ENCODE measurements at places on chromosomes 11 and 22.
A peak's percentile ranks its signal among the peaks of the same experiment; 100 is the strongest.

DNA sequence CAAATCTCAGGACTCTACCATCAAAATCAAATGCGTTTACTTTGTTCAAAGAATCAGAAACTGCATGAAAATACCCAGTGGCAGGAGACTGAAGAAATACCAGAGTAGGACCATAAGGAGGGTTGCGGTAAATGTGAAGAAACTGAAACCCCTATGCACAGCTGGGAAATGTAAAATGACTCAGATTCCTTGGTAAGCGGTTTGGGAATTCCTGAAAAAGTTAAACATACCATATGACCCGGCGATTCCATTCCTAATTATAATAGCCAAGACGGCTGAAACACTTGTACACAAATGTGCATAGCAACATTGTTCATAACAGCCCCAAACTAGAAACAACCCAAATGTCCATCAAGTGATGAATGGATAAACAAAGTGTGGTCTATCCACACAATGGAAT, 114.1 kb upstream of the GRAMD1B start:
- H3K36me3 ChIP-seq, result no peaks in the 10 kb centered on the region
- no peak overlapping the region for H3K27ac ChIP-seq
- no peak for DNase-seq
- no peaks in the 10 kb centered on the region for H3K27me3 ChIP-seq

- no peak for DNase-seq
- H3K36me3 ChIP-seq, result no peaks in the 10 kb centered on the region
- H3K27ac ChIP-seq, result no peak overlapping the region
- H3K4me1 ChIP-seq, result no peaks in the 10 kb centered on the region
These were observed 559.1 kb downstream of the FAM181B start for GRCh38 chr11:82174610-82175009.

GRCh38 chr11:94741022-94741679, 27.0 kb upstream of the AMOTL1 start:
- H3K27ac ChIP-seq, result peak overlapping the region; percentile 47
- H3K36me3 ChIP-seq, result no peaks in the 10 kb centered on the region
- H3K4me3 ChIP-seq, result peak overlapping the region; percentile 53
- DNase-seq, result no peak
- peaks cover 12% of the 10 kb centered on the region for H3K4me1 ChIP-seq
- no peaks in the 10 kb centered on the region for H3K27me3 ChIP-seq

DNA sequence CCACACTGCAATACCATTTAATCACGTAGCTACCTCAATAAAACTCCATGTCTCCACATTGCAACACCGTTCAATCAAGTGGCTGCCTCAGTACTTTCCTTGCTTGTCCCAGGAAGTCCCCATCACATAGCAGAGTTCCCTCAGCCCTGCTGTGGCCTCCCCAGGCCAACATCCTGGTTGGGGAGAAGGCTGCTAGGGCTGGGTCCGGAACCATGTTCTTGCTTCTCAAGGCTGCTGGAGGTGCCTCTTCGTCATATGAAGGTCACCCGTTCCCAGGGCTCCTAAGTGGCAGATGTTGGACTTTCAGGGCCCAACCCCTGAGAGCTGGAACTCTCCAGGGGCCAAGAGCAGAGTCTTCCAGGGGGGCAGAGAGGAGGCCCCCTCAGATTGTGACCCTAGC, 3.3 kb downstream of the ART5 start:
- H3K27ac ChIP-seq, result no peak overlapping the region
- DNase-seq, result no peak
- no peaks in the 10 kb centered on the region for H3K36me3 ChIP-seq
- H3K4me1 ChIP-seq, result peaks cover 17% of the 10 kb centered on the region
- H3K4me3 ChIP-seq, result no peak overlapping the region
- no peaks in the 10 kb centered on the region for H3K27me3 ChIP-seq

GRCh38 chr11:11857769-11858168, 16.0 kb downstream of the USP47 start:
- DNase-seq, result no peak
- peaks cover 83% of the 10 kb centered on the region for H3K4me1 ChIP-seq
- no peak overlapping the region for H3K4me3 ChIP-seq
- no peaks in the 10 kb centered on the region for H3K36me3 ChIP-seq
- no peaks in the 10 kb centered on the region for H3K27me3 ChIP-seq

DNA sequence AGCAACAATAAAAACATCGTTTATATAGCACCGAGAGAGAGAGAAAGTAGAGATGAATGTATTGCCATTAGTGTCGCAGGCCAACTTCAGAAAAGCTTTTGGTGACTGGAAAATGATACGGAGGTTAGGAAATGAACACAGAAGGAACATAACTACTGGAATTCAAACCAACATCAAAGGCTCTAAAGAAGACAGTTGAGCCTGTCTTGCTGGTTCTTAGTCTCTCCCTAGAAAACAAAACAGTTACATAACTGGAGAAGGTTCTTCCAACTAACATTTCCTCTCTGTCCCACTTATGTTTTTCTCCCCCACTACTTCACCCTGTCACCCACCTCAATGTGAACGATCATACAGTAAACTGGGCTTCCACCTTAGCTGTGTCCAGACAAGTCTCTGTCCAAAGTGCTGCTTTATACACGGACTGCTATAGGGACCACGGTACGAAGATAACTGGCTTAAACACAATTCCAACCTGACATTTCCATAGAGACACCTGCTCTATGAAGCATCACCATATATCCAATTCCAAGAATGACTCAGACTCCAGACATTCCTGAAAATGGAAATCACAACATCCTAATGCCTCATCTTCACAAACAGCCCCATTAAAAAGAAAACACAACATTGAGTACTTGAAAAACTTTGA, 85.2 kb upstream of the ARHGAP32 start:
- no peak overlapping the region for H3K27ac ChIP-seq
- DNase-seq, result no peak
- H3K36me3 ChIP-seq, result no peaks in the 10 kb centered on the region
- no peaks in the 10 kb centered on the region for H3K27me3 ChIP-seq
- H3K4me1 ChIP-seq, result peaks cover 61% of the 10 kb centered on the region
- H3K4me3 ChIP-seq, result no peak overlapping the region

- no peak overlapping the region for H3K4me3 ChIP-seq
- no peaks in the 10 kb centered on the region for H3K4me1 ChIP-seq
- no peak for DNase-seq
- no peaks in the 10 kb centered on the region for H3K36me3 ChIP-seq
These were observed 211.5 kb upstream of the BLID start for GRCh38 chr11:122327528-122327927.

DNA sequence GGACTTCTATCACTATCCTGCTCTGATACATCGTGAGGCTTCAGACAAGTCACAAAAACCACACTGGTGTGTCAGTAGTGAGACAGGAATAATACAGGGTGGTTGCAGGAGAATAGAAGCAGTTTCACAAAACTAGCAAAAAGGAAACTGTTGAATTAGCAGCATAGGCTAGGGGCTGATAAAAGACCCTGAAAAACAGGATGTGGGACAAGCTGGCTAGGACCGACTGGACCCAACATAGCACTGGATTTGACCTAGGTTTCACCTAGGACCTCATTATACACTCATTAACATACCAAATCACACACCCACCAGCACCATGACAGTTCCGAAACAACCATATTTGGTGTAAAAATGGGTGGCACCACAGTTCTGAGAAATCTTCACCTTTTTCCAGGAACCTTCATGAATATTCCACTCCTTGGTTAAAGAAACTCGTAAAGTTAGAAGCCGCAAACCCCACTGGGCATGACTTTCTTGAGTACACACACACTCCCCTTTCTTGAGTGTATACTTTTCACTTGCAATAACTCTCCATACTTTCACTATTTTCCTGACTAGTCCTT, 76.2 kb downstream of the SLC1A2 start:
- no peaks in the 10 kb centered on the region for H3K36me3 ChIP-seq
- DNase-seq, result no peak
- H3K27me3 ChIP-seq, result no peaks in the 10 kb centered on the region
- peaks cover 18% of the 10 kb centered on the region for H3K4me1 ChIP-seq

DNA sequence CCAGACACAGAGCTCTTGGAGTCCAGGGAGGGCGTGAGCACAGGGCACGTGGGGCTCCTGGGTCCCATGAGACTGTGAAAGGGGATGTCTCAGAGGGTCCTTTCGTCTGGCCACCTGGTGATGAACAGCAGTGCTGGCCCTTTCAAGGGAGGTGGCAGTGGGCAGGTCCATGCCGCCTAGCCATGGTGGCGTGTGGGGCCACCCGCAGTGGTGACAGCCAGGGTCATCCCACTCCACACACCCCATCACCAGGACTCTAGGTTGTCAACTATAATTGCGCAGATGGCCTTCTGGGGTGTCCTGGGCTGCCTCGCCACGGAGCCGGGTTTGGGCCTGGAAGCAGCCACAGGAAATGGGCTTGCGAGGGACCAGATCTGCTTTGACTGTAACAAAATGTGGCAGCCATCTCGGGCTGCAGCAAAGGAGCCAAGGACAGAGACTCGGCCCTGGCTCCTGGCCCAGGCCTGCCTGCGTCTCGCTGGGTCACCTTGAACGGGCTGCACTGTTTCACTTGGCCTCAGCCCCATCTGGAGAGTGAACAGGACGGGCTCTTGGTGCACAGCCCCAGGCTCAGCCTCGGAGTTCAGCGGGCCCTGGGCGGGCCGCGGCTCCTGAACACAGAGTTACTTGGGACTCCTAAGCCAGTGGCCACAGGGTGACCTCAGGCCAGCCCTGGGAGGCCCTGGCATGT, 1350.5 kb downstream of the BRD1 start:
- no peaks in the 10 kb centered on the region for H3K27me3 ChIP-seq
- no peak overlapping the region for H3K27ac ChIP-seq
- H3K36me3 ChIP-seq, result no peaks in the 10 kb centered on the region
- no peak overlapping the region for H3K4me3 ChIP-seq
- no peak for DNase-seq

- H3K36me3 ChIP-seq, result no peaks in the 10 kb centered on the region
These were observed 78.7 kb downstream of the BDNF start for GRCh38 chr11:27621405-27622161.
